Endothelial cell of umbilical vein (primary cell): ENCODE measurements at places on chromosomes 4 and X. TPM values are rescaled to one million over a fixed set of nuclear protein-coding genes. Genes with fewer than 3 reads are reported as not detected.

The GC gene
- not detected in 2 replicates for total RNA-seq

The SPIN2B gene
- total RNA-seq, result 8.8 and 10.3 TPM in 2 replicates

The MBNL3 gene
- 4.9 and 5.6 TPM in 2 replicates for total RNA-seq

The GABRG1 gene
- total RNA-seq, result not detected in 2 replicates

The PAGE5 gene
- not detected in 2 replicates for total RNA-seq

The ABRAXAS1 gene
- total RNA-seq, result 14.0 and 16.7 TPM in 2 replicates

DNA sequence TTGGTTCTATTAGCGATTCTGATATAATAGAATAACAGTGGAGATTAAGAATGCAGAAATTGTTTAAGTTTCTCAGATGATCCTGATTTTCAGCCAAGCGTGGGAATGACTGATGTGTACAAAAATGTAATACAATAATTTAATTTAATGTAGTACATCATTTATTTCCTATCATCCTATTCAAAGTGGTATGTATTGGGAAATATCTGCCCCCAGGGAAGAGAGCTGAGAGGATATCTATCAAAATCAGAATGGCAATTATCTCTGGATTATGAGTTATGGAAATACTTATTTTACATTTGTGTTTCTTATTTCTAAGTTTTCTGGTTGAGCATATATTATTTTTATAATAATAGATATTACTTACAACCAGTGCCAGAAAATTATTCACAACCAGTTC lies 3.9 kb downstream of the FABP2 start:
- DNase-seq, result no peak

DNA sequence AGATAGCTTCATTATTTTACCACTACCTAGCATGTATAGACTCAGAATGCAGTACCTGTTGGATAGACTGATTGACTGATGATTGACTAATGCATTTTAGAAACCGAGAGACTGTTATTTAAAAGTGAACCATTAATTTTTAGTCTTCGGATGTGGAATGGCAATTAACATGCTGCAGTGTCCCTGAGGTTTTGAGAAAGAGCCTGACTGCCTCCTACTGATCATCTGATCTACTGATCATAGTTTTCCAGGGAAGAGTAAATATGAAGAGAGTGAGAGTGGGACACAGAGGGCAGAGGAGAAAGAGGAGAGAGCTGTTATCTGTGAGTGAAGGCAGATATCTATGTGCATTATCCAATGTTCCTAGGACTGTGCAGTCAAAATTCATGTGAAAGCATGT lies 764.7 kb downstream of the TRIML1 start:
- DNase-seq, result no peak

- DNase-seq, result no peak
Measured at GRCh38 chrX:11439846-11440245, 146.6 kb downstream of the AMELX start.

- DNase-seq, result no peak
Measured at GRCh38 chr4:125765941-125766340, 451.2 kb downstream of the FAT4 start.

GRCh38 chr4:37322122-37322521 lies 77.6 kb downstream of the NWD2 start:
- DNase-seq, result no peak

DNA sequence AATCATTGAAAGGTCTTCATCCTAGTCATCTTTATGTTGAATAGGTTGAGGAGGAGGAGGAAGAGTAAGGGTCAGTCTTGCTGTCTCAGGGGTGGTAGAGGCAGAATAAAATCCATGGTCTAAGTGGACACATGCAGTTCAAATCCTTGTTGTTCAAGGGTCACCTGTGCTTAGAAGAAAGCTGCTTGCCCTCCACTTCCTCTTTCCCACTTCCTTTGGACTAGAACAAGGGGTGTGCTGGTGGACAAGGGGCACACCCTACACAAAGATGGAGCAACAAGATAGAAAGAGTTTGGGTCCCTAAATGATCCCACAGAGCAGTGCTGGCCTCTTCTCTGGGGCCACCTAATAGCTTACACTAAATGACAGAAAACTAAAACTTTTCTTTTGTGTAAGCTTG lies 47.9 kb downstream of the HSD17B13 start:
- DNase-seq, result no peak

DNA sequence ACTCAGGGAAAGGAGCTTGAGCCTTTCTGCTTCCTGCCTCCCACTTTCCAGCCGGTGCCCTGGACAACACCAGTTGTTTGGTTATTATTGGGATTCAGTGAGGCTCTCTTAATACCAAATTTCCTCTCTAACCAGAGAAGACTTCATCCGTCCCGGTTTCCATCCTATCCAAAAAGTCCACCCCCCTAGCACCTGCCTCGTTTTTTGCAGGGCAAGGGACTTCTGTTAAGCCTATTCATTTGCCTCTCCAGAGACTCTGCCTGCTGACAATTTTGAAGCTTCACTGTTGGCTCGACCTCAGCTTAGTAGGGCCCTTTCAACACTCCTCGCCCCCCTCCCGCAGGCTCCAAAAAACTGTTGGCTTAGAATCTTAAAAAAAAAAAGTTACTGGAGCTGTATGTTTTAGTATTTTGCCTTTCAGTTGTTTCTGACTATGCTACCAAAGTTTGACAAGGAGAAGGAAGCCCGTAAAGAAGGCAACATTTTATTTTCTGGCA lies 779 bp upstream of the PRSS12 start:
- no peak for DNase-seq

DNA sequence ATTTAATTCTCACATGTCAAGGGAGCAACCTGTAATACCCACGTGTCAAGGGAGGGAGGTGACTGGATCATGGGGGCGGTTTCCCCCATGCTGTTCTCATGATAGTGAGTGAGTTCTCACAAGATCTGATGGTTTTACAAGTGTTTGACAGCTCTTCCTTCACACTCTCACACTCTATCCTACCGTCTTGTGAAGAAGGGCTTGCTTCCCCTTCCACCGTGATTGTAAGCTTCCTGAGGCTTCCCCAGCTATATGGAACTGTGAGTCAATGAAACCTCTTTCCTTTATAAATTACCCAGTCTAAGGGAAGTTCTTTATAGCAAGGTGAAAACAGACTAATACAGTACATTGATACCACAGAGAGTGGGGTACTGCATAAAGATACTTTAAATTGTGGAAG lies 17.7 kb downstream of the USP27X start:
- no peak for DNase-seq

GRCh38 chr4:118825799-118826198 lies 10.1 kb downstream of the SEC24D start:
- no peak for DNase-seq

DNA sequence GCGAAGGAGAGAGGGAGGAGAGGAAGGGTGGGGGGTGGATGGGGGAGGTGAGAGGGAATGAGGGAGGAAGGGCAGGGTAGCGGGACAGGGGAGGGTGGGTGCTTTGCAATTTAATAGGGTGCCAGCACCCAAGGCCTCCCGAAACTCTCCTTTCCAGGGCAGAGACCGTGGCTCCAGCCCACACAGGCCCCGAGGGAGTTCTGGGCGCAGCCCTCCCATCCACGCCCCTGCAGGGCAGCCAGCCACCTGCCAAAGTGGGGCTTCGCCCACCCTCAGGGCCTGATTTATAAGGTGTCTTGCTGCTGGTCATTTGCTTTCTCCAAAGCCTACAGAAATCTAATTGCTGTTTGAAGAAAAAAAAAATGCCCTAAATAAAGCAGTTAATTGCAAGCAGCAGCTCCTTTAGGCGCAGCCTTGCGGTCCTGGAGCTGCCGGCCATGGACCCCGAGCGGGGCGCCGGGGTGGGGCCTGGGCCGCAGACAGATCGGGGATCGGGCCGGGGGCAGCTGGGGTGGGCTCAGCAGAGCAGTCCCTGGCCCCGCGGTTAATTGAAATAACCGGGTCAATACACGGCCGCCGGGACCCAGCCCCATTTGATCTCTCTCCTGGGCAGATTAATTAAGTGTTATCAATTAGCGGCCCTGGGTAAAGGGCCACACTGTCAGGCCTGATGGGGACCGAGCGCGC lies 106.0 kb upstream of the NKX1-1 start:
- no peak for DNase-seq

GRCh38 chr4:185945252-185945651 lies 123.7 kb upstream of the TLR3 start:
- no peak for DNase-seq

DNA sequence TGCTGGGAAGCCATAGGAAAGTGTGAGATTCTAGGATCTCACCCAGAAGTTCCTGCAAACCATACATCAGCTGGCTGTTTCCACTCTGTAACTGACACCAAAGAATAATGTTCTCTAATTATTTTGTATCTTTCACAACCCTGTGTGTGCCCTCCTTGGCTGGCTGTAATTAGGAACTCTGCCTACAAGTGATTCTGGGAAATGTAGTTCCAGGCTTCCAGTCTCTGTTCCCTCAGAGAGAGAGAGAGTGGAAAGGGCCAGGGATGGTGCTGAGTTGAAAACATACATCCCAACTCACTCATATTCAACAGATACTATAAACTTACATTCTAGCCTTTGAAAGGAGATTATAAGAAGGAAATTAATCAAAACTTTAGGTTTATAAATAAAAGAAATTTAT lies 57.5 kb upstream of the C1QTNF7 start:
- no peak for DNase-seq

DNA sequence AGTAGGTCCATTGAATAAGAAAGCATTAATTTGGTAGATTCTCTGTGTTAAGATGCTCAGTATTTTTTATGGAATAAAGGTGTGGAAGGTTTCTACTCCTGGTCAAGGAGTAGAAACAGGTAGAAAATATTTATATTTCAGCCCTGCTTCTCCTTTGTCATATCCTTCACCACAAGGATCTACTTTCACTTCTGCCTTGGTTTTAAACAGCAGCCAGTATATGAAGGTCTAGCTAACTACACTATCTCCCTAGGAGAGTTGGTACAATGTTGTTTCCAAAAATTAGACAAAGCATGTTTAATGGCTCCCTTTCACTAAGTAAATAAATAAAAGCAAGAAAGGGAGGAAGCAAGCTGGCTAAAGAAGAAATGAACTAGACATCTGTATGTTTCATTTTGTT lies 44.6 kb upstream of the GYPA start:
- no peak for DNase-seq

DNA sequence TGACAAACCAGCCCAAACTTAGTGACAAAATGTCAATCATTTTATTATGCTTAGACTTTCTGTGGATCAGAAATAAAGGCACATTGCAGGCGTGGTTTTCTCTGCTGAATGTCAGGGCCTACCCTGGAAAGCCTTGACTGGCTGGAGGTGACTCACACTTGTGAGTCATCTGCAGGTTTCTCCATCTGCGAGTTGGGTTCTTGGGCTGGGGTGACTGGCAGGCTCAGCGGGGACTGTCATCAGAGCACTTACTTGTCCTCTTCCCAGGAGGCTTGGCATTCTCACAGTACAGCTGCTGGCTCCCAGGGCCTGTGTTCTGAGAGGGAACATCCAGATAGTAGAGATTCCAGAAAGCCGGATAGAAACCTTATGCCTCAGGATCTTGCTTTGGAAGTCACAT lies 153.8 kb upstream of the AGA start:
- DNase-seq, result no peak

- no peak for DNase-seq
Measured at GRCh38 chrX:41984628-41985027, 61.3 kb upstream of the CASK start.

- DNase-seq, result no peak
Measured at GRCh38 chr4:149187726-149188125, 627.9 kb downstream of the IQCM start.

GRCh38 chrX:30065226-30065625 lies 150.1 kb upstream of the MAGEB2 start:
- DNase-seq, result peak; percentile 0

DNA sequence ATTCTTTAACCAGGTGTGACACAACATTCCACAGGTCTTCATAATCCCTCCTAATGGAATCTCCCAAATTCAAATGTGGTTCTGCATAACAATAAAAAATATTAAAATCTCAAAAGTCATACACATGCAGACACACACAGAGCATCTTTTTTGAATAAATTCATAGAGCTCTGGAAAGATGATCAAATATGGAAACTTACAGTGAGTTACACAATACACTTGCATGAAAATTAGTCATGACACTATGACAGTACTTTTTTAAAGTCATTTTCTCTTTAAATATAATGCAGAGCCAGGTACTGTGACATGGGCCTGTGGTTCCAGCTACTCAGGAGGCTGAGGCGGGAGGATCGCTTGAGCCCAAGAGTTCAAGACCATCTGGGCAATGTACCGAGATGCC lies 38.9 kb downstream of the DDX60L start:
- no peak for DNase-seq

DNA sequence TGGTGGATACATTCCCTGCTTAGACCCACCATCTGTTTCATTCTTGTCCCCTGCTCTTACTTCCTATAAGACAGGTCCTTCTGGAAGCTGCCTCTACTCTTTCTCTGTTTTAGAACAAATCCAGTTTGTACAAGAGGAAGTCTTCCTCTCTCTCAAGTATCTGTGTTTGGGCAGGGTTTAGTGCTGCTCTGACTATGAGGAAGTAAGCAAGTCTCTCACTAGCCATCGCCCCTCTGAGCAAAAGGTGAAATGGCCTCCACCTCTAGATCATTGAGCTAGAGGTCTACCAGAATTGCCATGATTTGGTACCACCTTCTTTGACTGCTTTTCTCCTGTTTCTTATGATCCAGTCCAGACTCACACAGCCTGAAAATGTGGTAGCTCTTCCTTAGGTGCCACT lies 8.4 kb downstream of the BTK start:
- DNase-seq, result no peak

GRCh38 chr4:107801766-107802211 lies 22.9 kb upstream of the SGMS2 start:
- no peak for DNase-seq

DNA sequence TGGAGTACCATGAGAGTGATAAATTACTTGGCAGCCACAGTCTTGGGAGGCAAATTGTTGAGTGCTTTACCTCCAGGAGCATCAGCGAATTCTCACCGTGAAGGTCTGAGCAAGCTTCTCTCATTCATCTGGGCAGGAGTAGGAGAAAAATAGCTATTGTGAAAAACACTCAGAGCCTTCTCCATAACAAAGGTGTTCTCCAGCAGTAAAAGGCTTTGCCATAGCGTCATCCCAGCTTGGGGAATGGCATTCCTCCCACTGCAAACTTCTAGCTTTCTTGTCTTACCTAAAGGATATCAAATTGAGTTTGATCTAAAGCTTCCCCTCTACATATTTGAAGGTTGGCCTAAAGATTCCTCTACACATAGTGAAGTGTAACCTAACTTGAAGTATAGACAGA lies 29.8 kb upstream of the MAGEA11 start:
- no peak for DNase-seq

DNA sequence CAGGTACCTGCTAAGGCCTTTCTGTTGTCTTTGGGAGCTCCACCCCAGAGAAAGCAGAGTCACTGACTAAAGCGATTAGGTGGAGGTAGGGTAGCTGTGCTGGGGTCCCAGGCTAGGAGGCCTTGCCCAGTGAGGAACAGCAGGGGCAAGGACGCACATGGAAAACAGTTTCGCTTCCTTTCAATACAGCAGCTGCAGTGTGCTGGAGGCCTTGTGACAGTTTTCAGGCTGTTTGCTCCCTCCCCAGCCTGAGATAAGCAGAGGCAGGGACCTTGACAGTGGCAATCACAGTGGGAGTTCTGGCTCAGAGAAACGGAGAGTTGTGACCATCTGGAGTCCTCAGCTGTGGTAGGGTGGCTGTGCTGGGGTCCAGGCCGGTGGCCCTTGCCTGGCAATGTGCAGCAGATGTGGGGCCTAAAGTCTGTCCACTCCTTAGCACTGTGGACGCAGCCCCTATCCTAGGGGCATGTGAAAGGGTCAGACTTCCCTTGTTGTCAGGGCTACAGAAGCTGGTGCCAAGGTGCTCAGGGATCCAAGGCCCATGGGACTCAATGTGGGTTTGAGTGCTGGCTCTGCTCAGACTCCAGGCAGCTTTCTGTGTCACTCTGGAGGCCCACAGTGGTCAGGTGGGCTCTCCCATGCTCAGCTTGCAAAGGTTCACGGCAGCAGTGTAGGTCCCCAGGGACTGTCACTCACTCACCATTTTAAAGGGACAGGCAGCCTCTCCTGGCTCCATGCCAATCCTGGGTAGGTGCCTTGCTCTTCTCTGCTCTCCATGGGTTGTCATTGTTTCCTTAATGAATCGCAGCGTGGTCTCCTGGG lies 534.9 kb upstream of the FMR1 start:
- no peak for DNase-seq
